RWPE1 (cell line): ENCODE measurements at places on chromosomes 5 and 9.

GRCh38 chr9:99356512-99356971 lies 134.5 kb downstream of the SEC61B start:
- no peak for DNase-seq

GRCh38 chr5:95369782-95370181 lies 21.4 kb upstream of the FAM81B start:
- DNase-seq, result no peak

- DNase-seq, result no peak
Measured at GRCh38 chr5:36058776-36059175, 7.9 kb downstream of the UGT3A2 start.

DNA sequence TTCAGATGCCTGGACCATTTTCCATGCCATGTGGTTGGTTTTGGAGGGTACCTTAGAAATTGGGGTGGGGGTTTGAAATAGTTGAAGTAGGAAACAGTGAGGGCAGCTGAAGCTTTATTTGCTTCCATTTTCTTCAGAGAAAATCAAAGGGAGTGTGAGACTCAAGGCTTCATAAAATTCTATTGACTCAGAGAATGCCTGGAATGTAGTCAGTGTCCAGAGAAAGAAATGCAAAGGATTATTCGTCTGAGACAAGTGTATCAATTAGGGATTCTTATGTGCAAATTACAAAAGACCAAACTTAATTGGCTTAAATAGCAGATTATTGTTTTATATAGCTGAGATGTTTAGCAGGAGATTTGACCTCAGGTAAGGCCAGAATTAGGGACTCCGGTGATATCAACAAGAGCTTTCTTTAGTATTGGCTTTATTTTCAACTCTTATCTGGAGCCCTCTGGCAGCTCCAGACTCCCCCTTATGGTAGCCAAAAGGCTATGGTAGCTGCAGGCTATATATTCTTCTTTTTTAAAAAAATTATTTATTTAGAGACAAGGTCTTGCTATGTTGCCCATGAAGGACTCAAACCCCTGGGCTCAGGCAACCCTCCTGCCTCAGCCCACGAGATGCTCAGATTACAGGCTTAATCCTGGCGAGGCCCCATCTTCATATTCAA lies 38.9 kb downstream of the PTTG1 start:
- DNase-seq, result no peak

GRCh38 chr9:130220352-130220751 lies 45.2 kb upstream of the HMCN2 start:
- DNase-seq, result no peak

DNA sequence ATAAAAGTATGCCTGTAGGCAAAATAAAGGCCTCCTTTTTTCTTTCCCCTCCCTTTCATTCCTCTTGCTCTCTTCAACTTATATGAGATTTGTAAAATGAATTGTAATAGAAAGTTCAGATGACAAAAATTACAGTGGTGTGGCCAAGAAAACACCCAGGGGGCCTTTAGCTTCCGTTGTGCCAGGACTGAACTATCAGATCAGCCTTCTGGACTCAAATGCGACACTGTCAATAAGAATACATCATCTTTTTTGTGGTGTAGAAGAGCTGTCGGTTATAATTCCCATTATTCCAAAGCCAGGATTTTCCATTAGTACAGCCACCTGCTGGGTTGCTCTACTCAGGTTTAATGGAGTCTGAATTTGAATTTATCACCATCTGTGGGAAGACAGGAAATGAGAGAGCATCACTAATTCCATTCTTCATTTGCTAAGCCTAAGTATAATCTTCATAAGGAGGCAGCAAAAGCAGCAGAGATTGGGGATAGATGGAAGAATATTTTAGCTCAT lies 443.4 kb downstream of the ANXA1 start:
- no peak for DNase-seq

DNA sequence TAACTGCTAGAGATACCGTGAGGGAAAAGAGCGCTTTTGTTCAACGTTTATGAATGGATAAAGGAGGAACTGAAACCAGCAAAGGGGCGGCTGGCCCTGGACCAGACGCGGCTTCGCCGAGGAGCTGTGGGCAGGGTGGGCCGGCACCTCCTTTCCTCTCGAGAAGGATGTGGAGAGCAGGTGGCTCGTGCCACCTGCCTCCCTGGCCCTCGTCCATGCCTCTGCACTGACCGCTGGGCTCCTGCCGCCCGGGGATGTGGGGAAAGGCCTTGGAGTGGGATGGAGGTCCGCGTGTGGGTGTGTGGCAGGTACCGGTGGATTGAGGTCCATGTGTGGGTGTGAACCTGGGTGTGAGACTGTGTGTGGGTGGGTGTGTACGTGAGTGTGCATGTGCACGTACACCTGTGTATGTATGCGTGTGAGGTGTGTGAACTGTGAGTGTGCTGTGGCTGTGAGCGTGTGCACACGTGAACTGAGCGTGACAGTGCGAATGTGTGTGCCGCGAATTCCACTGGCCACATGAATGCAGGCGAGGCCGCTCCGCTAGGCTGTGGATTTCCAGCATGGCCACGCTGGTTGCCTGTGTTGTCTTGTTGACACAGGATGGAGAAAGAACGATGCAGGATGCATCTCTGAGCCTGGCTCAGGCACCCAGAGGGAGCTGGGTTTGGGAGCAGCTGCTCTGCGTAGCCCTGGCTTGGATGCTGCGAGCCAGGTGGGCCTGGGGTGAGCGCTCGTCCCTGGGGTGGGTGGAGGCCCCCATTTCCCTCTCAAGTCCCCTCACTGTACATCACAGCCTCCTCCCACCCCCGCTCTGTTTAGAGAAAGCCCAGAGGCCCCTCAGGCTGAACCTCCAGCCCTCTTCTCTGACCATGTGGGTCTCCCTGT lies 4.4 kb upstream of the CEP72 start:
- DNase-seq, result no peak

GRCh38 chr5:66356011-66356565 lies 212.0 kb downstream of the SREK1 start:
- peak; percentile 25 for DNase-seq

GRCh38 chr9:112094241-112094640 lies 80.9 kb downstream of the SUSD1 start:
- DNase-seq, result no peak

DNA sequence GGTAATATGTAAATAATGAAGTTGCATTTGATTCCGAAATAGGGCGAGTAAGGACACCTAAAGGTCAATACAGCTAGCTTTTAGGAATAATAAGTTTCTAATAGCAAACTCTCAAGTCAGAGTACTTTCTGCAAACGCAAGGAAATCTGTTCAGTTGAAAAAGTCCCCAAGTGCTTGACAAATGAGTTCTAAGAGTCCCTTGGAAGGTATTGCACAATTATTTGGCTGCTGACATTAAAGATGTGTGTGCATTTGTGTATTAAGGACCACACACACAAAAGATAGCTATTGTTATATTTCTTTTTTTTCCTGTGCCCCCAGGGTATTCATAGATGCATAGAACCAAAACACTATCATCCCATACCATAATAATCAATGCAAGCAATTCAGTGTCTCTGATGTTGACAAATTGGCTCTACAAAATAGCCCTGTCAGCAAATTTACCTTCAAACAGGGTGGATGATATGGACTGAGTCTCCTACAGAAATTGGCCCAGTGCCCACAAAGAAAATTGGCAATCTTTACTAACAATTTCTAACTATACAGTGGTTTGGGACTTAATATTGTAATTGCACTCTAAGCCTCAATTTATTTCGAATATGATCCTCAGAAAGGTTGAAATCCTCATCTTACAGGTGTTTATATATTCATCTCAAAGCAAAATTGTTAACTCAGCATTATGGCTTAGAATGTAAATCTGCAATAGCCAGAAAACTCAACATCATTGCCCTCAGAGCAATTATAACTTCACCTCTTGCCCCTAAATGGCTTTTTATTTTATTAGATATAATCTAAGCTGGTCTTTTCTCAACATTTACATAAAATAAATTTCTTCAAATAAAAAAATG lies 827.2 kb downstream of the MAT2B start:
- no peak for DNase-seq

DNA sequence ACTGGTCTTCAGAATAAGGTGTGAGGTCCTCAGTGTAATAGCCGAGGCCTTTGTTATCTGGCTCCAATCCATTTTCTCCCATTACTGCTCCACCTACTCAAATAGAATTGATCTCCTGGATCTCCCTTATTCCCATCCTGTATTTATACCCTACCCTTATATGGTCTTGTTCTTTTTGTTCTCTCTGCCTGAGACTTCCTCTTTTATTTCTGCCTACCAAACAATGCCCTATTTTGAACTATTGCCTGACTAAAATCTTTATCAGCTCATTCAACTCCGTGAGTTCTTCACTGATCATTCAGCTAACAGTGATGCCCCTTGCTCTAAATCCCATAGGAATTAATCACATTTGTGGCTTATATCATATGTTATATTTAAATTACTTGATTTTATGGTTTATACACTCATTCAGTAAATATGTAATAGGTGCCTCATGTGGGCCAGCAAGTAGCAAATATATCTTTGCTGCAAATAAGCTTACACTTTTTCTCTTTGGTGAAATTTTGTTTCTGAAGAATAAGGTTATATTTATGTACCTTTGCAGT lies 417.5 kb upstream of the MEF2C start:
- DNase-seq, result no peak

- peak; percentile 42 for DNase-seq
Measured at GRCh38 chr5:111742177-111742994, 14.6 kb downstream of the NREP start.

GRCh38 chr5:139296862-139297326 lies 3.4 kb downstream of the MATR3 start:
- DNase-seq, result no peak
